ENCODE measurements at places on chromosomes 3 and 15.

DNA sequence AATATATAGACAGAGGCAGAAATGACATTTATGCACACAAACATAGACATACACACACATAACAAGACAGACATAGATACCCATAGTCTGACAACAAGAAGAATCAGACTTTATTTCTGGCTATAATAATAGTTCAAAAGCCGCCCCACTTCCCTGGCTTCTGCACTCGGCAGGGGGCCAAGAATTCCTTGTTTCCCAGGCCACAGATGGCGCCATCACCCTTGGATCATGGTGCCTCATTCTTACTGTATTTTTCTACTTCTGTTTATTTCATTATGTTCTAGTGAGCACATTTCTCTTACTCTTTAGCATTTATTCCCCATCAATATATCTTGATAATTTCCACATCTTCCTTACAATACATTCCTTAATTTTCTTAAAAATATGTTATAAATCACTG, 387.5 kb downstream of the NLGN1 start:
- DNase-seq = no peak

DNA sequence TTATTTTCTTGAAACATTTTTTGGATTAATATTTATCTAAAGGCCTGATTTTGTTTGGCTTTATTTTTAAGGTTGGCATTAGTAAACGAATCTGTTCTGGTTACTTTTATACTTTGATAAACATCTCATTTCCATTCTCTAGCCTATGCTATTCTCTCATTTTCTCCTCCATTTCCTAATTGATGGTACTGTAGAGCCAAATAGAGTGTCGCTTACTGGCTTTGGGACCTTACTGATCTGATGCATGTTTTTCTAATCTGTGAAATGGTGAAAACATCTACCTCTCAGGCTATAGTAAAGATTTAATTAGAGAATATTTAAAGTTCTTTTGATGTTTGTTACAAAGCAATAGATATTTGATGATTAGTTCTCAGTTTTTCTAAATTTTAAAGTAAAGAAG, 1.6 kb downstream of the LNP1 start:
- no peak for DNase-seq

DNA sequence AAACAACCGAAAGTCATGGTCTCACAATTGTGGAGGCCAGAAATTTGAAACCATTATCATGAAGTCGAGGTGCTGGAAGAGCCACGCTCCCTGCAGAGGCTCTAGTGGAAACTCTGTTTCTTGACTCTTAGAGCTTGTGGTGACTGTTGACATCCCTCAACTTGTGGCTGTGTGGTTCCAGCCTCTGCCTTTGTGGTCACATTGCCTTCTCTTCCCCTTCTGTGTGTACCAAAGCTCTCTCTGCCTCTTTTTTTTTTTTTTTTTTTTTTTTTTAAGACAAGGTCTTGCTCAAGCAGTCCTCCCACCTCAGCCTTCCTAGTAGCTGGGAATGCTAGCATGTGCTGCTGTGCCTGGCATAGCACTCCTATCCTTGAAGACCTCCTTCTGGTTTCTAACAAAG, 48.7 kb upstream of the CRTC3 start:
- no peak for DNase-seq

GRCh38 chr3:190847436-190847835, 15.1 kb downstream of the GMNC start:
- DNase-seq = no peak

DNA sequence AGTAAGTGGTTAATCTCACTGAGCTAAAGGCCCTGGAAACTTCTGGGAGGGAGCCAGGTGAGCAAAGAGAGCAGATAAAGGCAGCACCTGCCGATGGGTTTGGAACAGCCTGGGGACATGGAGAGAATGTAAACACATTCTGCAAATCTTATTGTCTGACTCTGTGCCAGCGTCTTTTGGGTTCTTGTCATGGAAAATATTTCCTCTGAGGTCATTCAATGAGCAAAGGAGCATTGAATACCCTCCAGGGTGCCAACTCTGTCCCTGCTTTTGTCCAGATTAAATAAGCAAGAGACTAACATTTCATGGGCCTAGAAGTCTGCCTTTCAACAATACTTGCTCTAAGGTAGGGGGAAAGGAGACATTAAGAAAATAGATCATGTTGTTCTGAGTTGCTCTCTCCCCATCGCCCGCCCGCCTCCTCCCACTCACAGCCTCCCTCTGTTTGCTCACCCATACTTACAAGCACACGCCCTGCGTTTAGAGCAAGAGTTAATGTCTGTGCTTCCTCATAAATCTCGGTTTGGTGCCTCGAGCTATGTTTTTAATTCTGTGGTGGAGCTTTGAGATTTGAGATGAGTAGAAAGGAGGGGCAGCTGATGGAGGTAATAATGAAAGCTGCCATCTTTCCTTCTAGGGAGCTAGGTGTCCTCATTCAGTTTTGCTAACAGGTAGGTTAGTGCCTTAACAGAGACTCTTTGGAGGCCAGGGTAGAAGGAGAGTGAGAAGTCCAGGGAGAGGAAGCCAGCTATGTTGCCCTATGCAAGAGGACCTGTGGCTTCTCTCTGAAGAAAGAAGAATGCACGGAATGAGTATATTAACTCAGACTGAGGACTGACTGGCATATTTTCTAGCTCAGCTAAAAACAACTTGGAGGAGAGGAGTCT, 132.9 kb downstream of the TPRG1 start:
- DNase-seq = no peak

GRCh38 chr3:45434996-45435395, 46.6 kb downstream of the LARS2 start:
- DNase-seq = no peak

- DNase-seq = no peak
Measured at GRCh38 chr15:98714922-98715321, 66.6 kb downstream of the IGF1R start.

- no peak for DNase-seq
Measured at GRCh38 chr15:79969146-79969545, 1.9 kb downstream of the BCL2A1 start.

DNA sequence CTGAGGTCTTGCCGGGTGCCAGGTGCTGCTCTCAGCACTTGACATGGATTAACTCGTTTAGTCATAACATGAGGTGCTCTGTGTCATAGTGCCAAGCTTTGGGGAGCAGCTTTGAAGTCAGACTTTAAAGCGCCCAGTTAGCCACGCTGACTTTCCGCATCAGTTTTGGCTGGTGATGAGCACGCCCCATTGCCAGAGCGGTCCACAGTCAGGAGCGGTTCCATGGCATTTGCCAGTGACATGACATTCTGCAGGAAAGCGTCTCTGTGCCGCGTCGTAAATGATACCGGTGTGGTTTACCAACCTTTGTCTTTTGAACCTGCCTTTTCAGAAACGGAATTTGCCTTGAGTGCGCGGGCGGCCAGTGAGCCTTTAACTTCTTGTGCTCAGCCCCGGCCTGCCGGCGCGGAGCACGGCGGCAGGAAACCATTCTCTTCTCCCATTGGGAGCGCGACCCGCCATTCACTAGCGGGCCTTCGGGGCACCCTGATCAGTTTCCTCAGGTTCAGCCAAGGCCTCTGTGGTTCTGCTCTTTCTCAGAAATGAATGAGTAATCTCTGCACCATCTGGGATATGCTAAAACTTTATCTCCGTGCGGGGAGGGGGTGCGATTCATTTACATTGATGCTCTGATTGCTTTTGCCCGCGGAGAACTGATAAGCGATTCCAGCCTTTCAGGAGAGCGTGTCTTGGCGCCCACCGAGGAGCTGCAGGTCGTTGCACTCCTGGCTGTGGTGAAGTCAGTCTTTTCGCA, 1.7 kb upstream of the SLC2A2 start:
- no peak for DNase-seq

GRCh38 chr15:63834500-63835210, 907 bp upstream of the HERC1 start:
- no peak for DNase-seq

DNA sequence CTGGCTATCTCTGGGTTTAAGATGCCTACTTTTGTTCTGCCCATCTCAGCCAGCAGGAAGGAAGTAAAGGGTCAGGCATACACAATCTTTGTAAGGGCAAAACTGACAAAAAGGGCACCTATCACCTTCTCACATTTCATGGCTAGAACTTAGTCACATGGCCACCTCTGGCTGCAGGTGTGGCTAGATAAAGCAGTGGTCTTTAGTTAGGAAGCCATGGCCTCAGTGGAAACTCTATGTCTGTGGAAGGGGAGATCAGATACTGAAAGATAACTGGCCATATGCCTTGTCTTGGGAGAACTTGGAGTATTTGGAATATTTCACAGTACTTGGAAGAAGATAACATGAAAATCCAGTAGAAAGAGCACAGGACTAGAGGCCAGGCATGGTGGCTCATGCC, 80.7 kb upstream of the TBL1XR1 start:
- no peak for DNase-seq

- DNase-seq = no peak
Measured at GRCh38 chr3:72535772-72536171, 312.5 kb downstream of the SHQ1 start.

DNA sequence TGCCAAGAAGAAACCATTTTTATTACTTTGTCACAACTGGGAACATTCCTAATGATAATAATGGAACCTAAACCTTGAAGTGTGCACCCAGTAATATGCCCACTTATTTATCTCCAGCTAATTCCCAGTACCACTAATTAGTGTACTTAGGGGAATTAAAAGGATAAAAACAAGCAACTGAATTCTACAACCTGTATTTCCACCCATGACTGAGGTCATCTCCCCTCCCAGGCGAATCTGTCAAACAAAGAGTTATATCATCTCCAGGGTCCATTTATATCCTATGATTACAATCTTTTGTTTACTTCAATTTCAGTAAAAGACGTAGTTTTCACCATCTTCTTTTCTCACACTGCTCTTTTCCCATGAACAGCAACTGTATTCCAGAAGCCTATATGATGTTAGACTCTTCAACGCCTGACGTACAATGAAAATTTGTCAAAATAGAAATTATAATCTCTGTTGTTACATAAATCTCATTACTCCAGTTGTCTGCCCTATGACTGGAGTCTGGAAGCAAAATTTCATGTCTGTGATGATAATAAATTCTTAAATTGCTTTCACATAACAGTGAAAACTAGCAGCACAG, 177.6 kb downstream of the GOLIM4 start:
- no peak for DNase-seq

GRCh38 chr15:82135638-82136037, 89.8 kb upstream of the MEX3B start:
- DNase-seq = no peak

Data from activated naive CD8-positive, alpha-beta T cell treated with anti-CD3 and anti-CD28 coated beads, Interleukin-2, amount 50 U/mL, for 16 hours (primary cell).